Fibroblast of skin of right quadriceps (primary cell): ENCODE measurements at places on chromosomes 13 and 19.

DNA sequence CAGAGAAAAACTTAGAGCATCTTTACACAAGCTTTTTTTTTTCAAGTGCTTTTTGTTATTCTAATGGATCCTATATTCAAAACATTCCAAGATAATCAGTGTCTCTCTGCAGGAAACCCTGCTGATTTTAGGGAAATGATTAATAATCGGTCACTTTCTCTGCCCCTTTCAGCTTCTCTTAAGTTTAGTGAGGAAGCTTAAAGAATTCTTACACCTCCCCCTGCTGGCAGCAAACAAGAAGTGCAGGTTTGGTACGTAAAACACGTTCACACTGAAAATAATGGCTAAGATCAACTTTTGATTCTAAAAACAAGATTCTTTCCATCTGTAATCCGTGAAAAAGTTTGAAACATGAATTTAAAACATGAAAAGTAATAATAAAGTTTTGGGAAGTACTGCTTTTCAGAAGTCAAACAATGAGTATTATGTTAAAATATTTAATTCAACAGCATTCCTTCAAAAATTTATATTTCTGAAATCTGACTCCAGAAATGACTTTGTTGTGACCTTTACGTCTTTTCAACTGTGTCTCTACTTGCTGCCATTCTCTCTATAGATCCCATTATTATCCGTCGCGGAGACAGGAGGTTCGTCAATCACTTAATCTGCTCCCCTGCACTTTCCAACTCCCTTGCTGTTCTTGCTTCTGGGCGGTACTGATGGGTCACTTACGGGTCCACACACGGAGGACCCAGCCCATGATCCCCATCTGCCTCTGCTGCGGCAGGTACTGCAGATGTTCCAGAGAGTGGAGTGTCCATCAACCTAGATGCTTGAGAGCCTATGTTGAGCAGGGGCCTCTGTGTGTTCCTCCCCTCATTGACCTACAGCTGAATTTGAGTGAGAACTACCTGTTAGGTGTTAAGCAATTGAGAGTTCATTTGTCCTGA is 203.1 kb upstream of the EDNRB start:
- DNase-seq = peak; percentile 60

DNA sequence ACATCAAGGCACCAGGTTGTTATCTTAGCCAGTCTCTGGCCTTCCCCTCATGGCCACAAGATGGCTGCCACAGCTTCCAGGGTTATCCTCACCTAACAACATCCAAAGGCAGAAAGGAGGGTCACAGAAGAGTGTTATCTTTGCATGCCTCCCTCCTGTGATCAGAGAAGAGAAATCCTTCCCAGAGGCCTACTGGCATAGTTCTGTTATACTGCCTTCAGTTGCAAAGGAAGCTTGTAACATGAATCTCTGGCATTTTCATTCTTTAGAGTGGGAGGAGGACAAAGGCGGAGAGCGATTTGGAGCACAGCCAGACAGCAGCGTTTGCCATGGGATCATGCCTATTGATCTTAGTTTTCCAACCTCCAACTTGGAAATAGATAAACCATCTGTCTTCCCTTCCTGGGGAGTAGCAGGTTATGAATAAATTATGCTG is 135.7 kb downstream of the DNAJC15 start:
- DNase-seq = peak; percentile 77

DNA sequence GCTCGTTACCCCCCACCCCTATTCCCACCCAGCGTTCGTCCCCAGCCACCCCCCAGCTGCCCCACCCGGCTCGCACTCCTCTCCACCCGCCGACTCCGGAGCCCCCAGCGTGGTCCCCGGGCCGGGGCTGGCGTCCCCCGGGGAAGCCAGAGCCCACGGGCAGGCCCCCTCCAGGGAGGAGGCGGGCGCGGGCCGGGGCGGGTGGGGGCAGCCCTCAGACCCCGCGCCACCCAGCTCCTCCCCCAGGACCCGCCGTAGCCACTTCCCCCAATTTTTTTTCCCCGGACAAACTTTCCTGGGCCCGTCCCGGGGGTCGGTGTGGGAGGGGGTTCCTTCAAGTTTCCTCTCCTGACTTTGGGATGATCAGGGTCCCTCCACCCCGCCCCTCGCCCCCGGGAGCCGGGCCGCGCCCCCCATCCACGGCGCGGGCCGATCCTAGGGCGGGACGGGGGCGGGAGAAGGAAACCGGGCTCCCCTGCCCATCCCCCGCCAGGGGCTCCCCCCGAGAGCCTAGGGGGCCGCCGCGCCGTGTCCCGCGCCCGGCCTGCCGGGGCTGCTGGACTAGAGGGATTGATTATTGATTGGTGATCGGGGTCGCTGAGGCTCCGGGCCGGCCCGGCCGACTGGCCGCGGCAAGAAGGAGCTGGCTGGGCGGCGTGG is 927 bp upstream of the TSHZ3 start:
- no peak for DNase-seq

DNA sequence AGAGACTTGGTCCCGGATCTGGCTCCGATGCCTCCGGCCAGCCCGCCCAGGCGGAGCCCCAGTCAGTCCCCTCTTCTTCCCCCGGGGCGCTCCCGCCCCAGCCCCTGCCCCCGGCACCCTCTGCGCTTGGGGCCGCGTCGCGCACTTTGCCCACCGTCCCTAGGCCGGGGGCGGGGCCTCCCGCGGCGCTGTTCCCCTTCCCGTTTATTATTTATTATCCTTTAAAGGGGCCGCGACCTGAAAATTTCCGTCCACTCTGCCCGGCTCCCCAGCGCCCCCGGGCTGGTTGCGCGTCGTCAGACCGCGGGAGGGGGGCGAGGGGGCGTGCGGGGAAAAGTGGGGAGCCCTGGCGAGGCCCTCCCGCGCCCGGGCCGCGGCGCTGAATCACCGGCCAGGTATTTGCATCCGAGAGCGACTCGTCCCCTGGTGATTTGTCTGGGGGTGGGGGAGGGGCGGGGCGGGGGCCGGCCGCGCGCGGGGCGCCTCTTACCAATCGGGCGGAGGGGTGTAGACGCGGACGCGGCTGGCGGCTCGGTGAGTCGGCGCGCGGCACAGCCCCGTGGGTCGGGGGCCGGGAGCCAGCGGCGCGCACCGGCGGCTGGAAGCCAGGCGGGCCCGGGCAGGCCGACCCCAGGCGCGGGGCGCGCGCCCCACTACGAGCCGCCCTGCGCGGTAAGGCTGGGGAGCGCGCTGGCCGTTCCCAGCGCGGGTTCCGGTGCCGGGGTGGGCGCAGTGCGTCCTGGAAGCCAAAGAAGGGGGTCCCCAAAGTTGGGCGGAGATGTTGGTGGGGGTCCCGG is at the start of gene ARID3A:
Gene ARID3A (plus strand): TSS at position 510 of the 797 bp plus-strand sequence. CDS start 3,494 bp downstream, outside the sequence.
- DNase-seq = peak; percentile 88

GRCh38 chr19:47106821-47107201 is 6.8 kb downstream of the ZC3H4 start:
- DNase-seq = peak; percentile 70

- peak; percentile 85 for DNase-seq
Measured at GRCh38 chr13:75495938-75496337, 14.0 kb upstream of the TBC1D4 start.

DNA sequence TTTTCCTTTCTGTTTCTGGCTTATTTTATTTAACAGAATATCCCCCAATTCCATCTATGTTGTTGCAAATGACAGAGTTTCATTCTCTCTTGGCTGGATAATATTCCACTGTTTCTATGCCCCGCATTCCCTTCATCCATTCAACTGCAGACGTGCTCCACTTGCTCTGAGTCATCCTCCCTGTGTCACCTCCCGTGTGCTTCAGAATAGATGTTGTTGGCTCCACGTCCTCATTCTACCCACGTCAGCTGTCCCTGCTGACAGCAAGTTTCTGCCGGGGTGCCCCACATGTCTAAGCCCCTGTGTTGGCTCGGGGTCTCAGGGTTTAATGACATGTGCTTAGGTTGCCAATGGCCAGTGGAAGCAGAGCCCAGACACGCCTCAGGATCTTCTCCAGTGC is 1041.0 kb downstream of the UQCRFS1 start:
- no peak for DNase-seq

GRCh38 chr19:18718015-18718526 is 34.6 kb downstream of the CRTC1 start:
- DNase-seq = no peak

GRCh38 chr13:101401196-101401595 is 15.1 kb downstream of the NALCN start:
- peak; percentile 28 for DNase-seq

- DNase-seq = peak; percentile 58
Measured at GRCh38 chr19:10289167-10289835, 451 bp upstream of the ICAM5 start.

- no peak for DNase-seq
Measured at GRCh38 chr13:82719987-82720386, 1162.3 kb downstream of the SLITRK1 start.

- peak; percentile 66 for DNase-seq
Measured at GRCh38 chr19:42270346-42271044, 1.4 kb downstream of the CIC start.

GRCh38 chr13:24619282-24619681 is 60.9 kb upstream of the ATP12A start:
- no peak for DNase-seq

DNA sequence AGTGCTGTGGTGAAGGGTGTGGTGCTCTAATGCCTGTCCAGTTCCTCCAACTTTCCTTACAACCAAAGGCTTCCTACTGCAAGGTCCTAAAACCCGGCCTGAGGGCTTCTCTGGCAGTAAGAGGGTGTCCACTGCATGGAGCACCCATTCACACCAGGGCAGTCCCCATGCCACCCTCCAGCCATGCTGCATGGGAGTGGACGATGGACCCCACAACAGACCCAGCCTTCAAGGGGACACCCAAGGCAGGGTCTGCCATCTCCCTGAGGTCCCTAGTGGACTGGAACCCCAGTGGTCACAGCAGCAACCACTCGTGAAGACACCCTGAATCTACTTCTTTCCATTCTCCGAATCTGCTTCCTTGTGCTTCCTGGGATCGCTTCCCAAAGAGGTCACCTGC is 117.6 kb upstream of the SOX1 start:
- DNase-seq = no peak

DNA sequence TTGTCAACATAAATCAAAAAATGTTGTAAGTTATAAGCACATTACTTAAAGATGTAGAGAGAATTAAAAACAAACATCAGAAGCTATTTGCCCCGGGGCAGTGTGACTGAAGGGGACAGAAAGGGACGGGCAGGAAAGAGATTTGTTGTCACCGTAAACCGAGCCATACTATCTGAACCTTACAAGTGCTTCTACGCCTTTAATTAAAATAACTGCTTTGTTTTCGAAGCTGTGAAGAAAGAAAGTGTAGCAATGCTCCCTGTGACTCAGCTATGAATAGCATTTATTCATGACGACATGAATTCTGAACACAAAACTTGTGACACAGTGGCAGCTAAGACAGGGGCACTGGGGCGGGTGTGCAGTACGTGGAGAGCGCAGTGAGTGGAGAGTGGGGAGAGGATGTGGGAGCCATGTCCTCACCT is 30.0 kb downstream of the ZNF787 start:
- peak; percentile 19 for DNase-seq
